ENCODE measurements at places on chromosomes 16 and 17. TPM values are rescaled to one million over a fixed set of nuclear protein-coding genes. Genes with fewer than 3 reads are reported as not detected.

DNA sequence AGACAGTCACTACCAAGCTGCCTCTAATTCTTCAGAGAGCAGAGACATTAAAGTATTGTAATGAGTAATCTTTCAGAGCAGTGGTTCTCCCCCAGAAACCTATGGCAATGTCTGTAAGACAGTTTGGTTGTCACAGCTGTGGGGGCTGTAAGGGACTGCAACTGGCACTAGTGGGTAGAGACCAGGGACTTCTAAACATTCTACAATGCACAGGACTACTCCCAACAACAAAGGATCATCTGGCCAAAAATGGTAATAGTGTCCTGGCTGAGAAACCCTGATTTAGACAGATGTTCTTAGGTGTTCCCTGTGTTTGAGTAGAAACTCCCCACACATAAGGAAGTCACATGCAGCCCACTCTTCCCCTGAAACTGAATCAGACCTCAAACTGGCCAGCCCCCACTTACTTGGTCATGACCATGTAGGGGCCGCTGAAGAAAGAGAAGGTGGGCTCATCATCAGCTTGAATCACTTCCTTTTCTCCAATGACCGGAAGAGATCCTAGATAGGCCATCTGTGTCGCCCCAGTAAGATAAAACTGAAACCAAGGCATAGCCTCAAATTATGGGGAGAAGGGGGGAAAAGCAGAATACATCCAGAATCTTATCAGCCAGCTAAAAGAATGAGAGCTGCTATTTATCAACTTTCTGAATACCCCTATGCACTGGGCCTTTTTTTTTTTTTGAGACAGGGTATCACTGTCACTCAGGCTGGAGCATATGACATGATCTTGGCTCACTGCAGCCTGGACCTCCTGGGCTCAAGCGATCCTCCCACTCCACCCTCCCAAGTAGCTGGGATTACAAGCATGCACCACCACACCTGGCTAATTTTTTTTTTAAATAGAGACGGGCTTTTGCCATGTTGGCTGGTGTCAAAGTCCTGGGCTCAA, 75.8 kb downstream of the TEX14 start:
- peaks cover 58% of the 10 kb centered on the region for H3K27me3 ChIP-seq
- no peak for DNase-seq
- no peak overlapping the region for H3K27ac ChIP-seq
- H3K4me3 ChIP-seq, result no peak overlapping the region

DNA sequence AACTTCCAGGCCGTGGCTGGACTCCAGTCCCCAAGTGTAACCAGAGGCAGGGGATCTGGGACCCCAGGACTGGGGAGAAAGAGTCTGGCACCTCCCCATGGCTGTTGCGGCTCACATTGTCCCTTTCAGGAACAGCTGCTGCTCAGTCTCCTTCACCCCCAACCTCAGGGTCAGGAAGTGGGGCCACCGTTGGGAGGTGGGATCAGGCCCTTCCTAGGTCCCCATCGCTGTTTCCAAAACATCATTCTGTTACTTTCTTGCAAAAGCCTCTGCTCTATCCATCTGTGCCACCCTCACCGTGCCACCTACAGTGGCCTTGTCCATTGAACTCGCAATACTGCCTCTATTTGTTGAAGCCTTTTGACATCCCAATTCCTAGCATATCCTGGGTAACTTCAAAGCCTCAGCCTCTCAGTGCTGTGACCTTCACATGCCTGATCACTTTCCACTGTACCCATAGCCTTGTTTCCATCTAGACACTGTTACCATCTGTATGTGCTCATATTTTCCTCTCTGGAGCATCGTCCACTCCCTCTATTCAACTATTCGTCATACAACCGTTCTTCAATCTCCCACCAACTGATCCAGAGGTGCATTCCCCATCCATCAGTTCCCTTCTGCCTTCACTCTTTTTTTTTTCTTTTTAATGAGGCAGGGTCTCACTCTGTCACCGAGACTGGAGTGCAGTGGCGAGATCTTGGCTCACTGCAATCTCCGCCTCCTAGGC, 15.0 kb upstream of the SRCIN1 start:
- H3K27me3 ChIP-seq, result no peaks in the 10 kb centered on the region
- H3K36me3 ChIP-seq, result no peaks in the 10 kb centered on the region
- H3K27ac ChIP-seq, result no peak overlapping the region
- H3K4me1 ChIP-seq, result no peaks in the 10 kb centered on the region
- no peak overlapping the region for H3K4me3 ChIP-seq

DNA sequence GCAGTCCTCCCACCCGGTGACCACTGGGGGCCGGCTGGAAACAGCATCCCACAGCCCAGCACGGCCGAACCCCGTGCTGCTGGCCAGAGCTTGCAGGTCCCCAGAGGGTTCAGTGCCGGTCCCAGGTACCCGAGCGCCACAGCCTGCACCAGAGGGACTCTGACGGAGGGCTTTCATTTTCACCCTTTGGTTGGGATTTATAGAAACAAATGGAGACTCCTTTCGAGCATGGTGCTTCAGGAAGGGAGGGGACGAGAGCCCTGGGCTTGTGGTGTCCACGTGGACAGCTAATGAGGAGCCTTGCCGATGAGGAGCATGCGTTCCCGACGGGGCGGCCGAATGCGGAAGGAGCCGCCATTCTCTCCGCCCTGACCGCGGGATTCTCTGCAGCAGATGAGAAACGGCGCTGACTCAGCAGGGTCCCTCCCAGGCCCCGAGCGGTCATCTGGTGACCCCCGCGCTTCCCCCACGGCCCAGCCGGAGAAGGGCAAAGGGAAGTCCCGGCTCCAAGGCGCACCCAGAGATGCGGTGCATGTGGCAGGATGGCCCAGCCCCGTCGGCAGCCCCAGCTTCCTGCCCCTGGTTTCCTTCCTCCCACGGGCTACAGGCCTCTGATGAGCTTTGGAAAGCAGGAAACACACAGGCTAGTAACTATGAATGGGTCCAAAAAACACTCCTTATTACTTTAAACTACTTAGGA, 9.8 kb downstream of the SLC38A10 start:
- H3K27me3 ChIP-seq, result no peaks in the 10 kb centered on the region
- H3K4me1 ChIP-seq, result no peaks in the 10 kb centered on the region
- no peak overlapping the region for H3K4me3 ChIP-seq
- DNase-seq, result no peak
- H3K27ac ChIP-seq, result peak overlapping the region; percentile 60

GRCh38 chr17:76353004-76353598, 615 bp downstream of the PRPSAP1 start:
- no peaks in the 10 kb centered on the region for H3K4me1 ChIP-seq
- H3K4me3 ChIP-seq, result peak overlapping the region; percentile 87
- DNase-seq, result peak; percentile 79
- H3K27ac ChIP-seq, result peak overlapping the region; percentile 85
- H3K36me3 ChIP-seq, result peaks cover 6% of the 10 kb centered on the region

DNA sequence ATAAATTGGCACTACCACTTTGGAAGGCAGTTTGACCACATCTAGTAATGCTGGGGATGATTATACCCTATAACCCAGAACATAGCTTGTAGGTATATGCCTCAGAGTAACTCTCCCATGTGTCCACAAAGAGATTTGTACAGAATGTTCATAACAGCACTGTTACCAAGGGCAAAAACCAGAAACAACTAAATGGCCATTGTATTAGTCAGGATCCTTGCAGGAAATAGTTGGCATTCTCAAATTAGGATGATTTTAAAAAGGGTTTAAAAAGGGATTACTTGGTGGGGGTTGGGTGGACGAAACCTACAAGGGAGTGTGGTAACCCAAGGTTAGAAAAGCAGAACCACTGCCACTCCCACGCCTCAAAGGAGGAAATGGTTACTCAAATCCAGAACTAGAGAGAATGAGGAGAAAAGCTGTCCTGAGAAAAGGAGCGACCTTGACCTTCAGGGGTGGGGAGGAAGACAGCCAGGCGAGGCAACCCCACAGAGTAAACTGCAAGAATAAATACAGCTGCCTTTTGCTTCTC, 2.1 kb downstream of the CPPED1 start:
- H3K27me3 ChIP-seq, result no peaks in the 10 kb centered on the region
- no peaks in the 10 kb centered on the region for H3K36me3 ChIP-seq
- DNase-seq, result no peak
- H3K4me1 ChIP-seq, result no peaks in the 10 kb centered on the region
- H3K4me3 ChIP-seq, result peak overlapping the region; percentile 54

DNA sequence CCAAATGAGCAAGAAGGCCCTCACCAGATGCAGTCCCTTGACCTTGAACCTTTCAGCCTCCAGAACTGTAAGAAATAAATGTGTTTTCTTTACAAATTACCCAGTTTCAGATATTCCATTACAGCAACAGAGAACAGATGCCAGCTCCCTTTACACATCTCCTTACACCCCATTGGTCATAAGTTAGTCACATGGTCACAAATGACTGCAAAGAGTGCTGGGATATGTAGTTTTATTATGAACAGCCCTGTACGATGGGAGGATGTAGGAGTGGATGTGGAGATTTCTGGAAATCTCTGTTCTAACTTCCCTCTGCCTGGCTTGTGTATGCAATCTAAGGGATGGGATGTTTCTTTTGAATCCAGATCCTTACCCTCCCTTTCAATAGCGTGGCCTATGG, 13.3 kb upstream of the RPL38 start:
- no peaks in the 10 kb centered on the region for H3K4me1 ChIP-seq
- no peak overlapping the region for H3K27ac ChIP-seq
- H3K36me3 ChIP-seq, result no peaks in the 10 kb centered on the region
- peak; percentile 52 for DNase-seq
- H3K27me3 ChIP-seq, result no peaks in the 10 kb centered on the region

GRCh38 chr16:68823401-68824135, 19.8 kb upstream of the TANGO6 start:
- DNase-seq, result peak; percentile 68
- no peaks in the 10 kb centered on the region for H3K36me3 ChIP-seq
- no peak overlapping the region for H3K27ac ChIP-seq
- H3K4me3 ChIP-seq, result no peak overlapping the region
- no peaks in the 10 kb centered on the region for H3K27me3 ChIP-seq

- H3K4me1 ChIP-seq, result no peaks in the 10 kb centered on the region
- peaks cover 32% of the 10 kb centered on the region for H3K36me3 ChIP-seq
- no peak for DNase-seq
- H3K4me3 ChIP-seq, result peak overlapping the region; percentile 94
Measured at GRCh38 chr16:31074814-31075183, 577 bp downstream of the ZNF646 start.

Gene GCGR
- total RNA-seq, result 0.52 TPM

Gene QPRT
- 101 TPM for total RNA-seq

Data from endodermal cell (in vitro differentiated cells).